H1 (cell line): ENCODE measurements at places on chromosomes 12 and 14. TPM values are rescaled to one million over a fixed set of nuclear protein-coding genes. Genes with fewer than 3 reads are reported as not detected.

DNA sequence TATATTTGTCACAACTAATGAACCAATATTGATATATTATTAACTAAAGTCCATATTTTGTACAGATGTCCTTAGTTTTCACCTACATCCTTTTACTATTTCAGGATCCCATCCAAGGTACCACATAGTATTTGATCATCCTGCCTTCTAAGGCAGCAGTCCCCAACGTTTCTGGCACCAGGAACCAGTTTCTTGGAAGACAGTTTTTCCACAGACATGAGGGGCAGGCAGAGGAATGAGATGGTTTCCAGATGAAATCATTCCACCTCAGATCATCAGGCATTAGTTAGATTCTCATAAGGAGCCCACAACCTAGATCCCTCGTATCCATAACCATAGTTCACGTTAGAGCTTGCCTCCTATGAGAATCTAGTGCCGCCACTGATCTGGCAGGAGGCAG is 82.8 kb upstream of the BCL2L14 start:
- no peak overlapping the region for H3K27ac ChIP-seq
- H3K36me3 ChIP-seq: no peaks in the 10 kb centered on the region
- DNase-seq: no peak
- no peaks in the 10 kb centered on the region for H3K4me1 ChIP-seq

- DNase-seq: no peak
- no peak overlapping the region for H3K27ac ChIP-seq
- no peaks in the 10 kb centered on the region for H3K36me3 ChIP-seq
- H3K4me1 ChIP-seq: no peaks in the 10 kb centered on the region
- no peak overlapping the region for H3K4me3 ChIP-seq
Observed at GRCh38 chr14:69760810-69761209, 6.1 kb upstream of the SRSF5 start.

GRCh38 chr14:69561893-69562292 is 12.8 kb downstream of the CCDC177 start:
- H3K36me3 ChIP-seq: no peaks in the 10 kb centered on the region
- no peak overlapping the region for H3K27ac ChIP-seq
- H3K4me1 ChIP-seq: no peaks in the 10 kb centered on the region
- no peak overlapping the region for H3K4me3 ChIP-seq
- H3K27me3 ChIP-seq: no peaks in the 10 kb centered on the region

PTGER2 gene
- 1.2 TPM in 2 replicates for total RNA-seq

- H3K4me3 ChIP-seq: no peak overlapping the region
- no peak for DNase-seq
- no peaks in the 10 kb centered on the region for H3K27me3 ChIP-seq
- H3K36me3 ChIP-seq: peaks cover 56% of the 10 kb centered on the region
Observed at GRCh38 chr14:22973217-22974032, 8.9 kb downstream of the AJUBA start.

TPH2 gene
- 0.90 and 1.1 TPM in 2 replicates for total RNA-seq

TMEM106C gene
- total RNA-seq: 36.6 and 37.0 TPM in 2 replicates
